Amniotic epithelial cell (primary cell): ENCODE measurements at places on chromosomes 11 and 22.

GRCh38 chr11:74288911-74289310 is 22.5 kb downstream of the P4HA3 start:
- peak; percentile 94 for DNase-seq

DNA sequence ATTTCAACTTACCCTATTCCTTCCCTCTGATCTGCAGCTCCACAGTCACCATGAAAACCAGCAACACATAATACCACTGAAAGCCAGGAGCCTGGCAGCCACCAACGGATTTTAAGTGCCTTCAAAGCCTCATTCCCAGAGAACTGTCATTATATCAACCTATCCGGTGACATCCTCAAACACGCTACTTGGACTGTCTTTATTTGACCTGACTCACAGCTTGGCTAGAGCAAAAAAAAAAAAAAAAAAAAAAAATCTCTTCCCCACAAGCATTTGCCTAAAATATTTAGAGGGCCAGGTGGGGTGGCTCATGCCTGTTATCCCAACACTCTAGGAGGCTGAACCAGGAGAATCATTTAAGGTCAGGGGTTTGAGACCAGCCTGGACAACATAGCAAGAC is 32.4 kb upstream of the ARHGAP32 start:
- DNase-seq = no peak

- no peak for DNase-seq
Measured at GRCh38 chr11:76753449-76753848, 29.7 kb upstream of the TSKU start.

DNA sequence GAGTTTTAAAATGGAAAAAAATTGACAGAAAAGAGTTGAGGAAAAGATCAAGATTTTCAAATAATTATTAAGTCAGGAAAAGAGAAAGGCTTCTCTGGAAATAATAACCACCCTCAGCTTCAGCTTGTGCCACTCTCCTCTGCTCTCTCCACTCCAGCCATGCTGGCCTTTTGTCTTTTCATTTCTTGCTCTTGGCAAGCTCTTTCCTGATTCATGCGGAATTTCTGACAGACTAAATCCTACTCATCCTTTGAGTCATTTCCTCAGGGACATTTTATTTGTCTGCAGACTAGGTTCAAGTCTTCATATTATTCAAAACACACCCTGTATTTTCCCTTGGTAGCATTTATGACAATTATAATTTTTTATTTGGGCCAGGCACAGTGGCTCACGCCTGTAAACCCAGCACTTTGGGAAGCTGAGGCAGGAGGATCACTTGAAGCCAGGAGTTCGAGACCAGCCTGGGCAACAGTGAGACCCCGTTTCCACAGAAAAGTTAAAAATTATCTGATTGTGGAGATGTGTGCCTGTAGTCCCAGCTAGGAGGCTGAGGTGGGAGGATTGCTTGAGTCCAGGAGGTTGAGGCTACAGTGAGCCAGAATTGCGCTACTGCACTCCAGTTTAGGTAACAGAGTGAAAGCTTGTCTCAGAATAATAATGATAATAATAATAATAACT is 7.8 kb upstream of the P4HA3 start:
- DNase-seq = peak; percentile 92

DNA sequence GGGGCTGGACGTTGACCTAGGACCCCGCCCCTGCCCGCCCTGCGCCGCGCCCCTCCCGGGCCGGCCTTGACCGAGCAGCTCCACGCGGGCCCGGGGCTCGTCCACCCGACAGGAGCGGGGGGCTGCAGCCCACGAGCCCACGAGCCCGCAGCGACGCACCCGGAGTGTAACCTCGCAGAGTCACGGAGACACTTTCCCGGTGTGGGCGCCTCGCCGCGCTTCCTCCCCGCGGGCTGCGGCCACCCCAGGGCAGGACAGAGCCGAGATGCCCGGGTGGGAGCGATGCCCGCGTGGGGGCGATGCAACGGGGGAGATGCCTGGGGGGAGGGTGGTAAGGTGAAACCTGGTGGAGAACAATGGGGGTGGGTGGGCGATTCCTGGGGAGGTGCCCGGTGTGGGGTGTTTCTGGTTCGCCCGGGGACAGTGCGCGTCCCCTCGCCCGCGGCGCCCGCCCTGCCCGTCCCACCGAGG is 4.9 kb upstream of the ZBED4 start:
- no peak for DNase-seq
